Heart left ventricle (tissue), 16 donors: ENCODE measurements at places on chromosomes 7 and 10.

DNA sequence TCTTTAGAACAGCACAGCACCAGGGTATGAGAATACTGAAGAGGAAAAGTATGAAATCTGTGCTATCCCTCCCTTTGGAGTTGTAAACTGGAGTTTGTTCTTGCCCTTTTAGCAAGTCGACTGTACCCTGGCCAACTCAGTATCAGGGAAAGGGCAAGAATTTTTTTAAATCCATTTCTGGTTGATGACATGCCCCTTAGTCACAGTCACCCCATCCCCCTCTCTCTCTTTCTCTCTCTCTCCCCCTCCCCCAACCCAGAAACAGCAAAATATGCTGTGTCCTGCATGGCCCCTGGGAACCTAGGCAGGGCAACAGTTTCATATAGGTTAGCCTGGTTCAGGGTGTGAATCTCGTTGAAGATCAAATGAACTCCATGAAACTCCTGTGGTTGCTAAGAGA, 177.7 kb upstream of the ADO start:
- no peak for DNase-seq

GRCh38 chr7:46432708-46433107, 511.6 kb upstream of the IGFBP3 start:
- DNase-seq = no peak

GRCh38 chr7:101768280-101768679, 49.1 kb upstream of the CUX1 start:
- no peak for DNase-seq

DNA sequence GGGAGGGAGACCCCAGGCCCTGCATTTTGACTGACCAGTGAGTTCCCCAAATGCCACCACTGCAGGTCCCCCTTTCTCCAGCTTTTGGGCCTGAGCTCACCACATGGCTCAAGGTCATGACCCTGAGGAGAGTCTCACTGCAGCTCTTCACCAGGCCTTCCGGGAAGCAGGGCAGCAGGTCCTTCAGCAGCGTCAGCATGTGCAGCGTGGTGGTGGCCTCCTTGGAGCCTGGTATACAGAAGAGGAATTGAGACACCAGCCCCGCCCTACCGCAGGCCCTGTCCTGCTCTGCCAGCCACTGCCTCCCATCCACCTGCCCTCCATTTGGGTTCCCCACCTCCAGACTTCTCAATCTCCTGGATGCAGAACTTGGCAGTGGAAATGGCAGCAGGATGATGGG, 13.0 kb downstream of the RRP12 start:
- no peak for DNase-seq

DNA sequence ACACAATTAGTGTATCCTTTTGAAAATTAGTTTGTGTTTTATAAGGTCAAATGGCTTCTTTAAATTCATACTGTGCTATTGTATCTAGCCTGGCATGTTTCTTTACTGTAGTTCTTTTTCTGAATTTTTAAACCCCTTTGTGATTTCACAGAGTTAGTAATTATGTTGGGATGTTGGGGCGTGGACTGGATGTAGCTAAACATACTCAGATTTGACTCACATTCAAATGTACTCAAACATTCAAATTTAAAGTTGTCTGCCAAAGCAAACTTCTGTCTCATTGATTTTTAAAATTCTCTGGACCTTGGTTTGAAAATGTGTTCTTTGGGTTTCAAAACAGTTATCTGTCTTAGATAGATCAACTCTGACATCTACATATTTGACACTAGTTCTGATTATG, 7.2 kb upstream of the NRP1 start:
- no peak for DNase-seq

DNA sequence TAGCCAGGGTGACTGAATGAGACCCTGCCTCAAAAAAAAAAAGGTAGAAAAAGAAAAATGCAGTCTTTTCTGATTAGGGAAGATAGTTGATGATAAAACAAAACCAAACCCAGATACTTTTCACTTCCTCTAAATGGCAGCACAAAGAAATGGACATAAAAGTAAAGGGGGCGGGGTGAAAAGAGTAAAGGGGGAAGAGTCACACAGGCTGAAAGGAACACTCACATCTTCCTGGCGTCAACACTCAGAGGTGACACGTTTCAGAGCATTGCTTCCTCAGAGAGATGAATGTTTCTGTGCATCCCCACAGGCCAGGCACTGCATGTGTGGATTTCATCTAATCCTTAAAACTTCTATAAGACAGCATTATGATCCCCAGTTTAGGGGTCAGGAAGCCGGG, 81.2 kb downstream of the HIPK2 start:
- DNase-seq = no peak

DNA sequence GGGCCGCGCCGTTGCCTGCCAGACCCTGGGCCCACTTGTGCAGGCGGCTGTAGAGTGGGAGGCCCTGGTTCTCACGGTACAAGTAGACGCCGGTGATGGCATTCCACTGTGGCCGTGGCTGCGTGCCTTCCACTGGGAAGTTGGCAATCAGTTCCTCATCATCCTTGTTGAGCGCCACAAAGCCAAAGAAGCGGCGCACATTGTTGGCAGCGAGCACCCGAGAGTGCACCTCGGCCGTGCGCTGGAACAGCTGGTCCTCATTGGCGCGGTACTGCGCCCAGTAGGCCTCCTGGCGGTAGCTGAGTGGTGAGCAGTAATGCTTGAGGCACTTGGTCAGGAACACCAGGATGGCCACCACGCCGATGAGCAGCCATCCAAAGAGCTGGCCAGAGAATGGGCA, 5.0 kb downstream of the CALHM2 start:
- DNase-seq = no peak

GRCh38 chr10:50577681-50578350, 45.9 kb downstream of the SGMS1 start:
- DNase-seq = no peak

DNA sequence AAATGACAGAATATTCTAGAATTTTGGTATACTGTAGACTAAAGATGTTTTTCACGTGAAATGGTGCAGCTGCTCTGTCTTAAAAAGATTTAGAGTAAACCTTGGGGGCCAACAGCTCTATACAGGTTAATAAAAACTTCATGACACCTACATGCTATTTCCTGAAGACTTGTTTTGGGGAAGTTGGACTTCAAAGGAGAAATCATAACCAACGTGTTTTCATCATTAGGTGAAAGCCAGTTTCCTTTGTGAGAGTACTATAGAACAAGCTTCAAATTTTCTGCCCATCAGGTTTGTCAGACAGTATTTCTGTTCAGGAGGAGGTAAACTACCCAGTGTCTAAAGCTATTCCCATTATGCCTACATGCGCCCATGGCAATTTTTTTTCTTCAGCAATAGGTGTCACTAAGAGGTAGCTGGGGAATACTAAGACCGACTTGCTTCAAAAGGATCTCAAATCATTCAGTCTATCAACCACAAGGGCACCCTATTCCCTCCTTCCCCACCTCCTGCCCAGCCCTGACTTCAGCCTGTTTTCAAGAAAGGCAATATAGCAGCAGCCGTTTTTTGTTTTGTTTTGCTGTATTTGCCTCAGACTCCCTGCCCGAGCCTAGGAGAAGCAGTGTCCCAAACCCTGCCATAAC, 237.3 kb upstream of the SP8 start:
- DNase-seq = no peak

GRCh38 chr7:101880282-101881054, 63.0 kb downstream of the CUX1 start:
- DNase-seq = no peak

DNA sequence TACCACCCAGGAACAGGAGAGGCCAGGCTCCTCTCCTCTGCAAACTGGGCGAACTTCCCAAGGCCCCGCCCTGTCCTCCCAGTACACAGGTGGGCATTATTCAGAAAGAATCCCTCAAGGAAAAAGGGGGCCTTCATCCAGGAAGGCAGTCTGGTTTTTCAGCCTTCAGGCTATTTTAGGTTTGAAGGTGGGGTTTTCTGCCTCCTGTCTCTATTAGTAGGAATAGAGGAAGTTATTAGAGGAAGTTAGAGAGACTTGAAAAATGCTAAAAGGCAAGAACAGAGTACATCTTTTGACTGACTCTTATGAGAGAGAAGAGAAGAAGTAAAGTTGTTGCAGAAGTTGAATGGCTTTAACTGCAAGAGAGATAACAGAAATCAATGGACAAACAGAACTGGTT, 250.9 kb upstream of the SORCS1 start:
- DNase-seq = no peak

GRCh38 chr10:78960316-78960800, 108.4 kb upstream of the ZMIZ1 start:
- DNase-seq = peak; percentile 77

DNA sequence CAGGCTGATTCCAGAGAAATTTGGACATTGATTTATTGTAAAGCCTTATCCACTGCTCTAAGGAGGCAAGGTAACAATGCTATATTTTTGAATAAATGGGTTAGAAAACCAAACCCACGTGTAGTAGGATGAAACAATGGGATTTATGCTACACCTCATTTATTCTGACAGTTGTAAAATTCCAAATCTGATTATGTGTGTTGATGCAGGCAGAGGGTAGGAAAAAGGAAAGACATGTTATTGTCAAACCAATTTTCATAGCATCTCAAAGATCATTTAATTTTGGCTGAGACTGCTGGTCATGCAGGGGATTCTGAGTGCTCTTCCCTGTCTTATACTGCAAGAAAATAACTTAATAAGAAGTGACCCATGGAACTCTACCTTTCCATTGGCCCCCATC, 1219.9 kb upstream of the SORCS1 start:
- no peak for DNase-seq

GRCh38 chr10:60069311-60069710, 163.0 kb upstream of the CCDC6 start:
- no peak for DNase-seq

GRCh38 chr7:16114633-16115032, 306.7 kb downstream of the CRPPA start:
- no peak for DNase-seq

DNA sequence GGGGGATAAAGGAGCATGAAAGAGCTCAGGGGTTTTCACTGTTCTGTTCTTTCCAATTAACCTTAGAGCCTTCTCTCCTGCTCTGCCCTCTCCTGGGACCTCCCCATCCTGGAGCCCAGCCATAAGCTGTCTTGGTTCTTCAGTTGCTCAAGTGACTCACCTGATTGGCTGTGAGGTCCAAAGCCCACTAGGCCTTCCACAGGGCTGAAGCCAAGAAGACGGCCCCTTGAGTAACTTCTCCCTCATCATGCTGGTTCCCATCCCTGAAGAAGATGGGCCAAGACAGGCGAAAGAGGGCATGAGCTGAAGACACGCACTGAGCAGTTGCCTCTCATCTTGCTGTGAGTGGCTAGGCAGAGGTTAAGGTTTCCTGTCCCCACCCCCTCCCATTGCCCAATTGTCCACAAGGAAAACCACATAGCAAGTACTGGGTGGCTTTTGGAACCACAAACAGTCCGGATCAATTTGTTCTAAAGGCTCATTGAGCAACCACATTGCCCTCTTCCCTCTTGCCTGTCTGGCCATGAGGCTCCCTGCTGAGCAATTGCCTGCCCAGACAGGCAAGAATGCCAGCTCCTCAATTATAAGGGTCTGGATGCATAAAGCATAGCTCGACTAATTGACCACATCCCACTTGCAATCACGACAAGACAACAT, 43.9 kb upstream of the GPAM start:
- DNase-seq = no peak

GRCh38 chr10:17516376-17516775, 62.0 kb upstream of the ST8SIA6 start:
- no peak for DNase-seq

- no peak for DNase-seq
These were observed 43.4 kb downstream of the SHTN1 start for GRCh38 chr10:116961406-116962251.

GRCh38 chr7:135771961-135772638, 23.5 kb upstream of the FAM180A start:
- no peak for DNase-seq

DNA sequence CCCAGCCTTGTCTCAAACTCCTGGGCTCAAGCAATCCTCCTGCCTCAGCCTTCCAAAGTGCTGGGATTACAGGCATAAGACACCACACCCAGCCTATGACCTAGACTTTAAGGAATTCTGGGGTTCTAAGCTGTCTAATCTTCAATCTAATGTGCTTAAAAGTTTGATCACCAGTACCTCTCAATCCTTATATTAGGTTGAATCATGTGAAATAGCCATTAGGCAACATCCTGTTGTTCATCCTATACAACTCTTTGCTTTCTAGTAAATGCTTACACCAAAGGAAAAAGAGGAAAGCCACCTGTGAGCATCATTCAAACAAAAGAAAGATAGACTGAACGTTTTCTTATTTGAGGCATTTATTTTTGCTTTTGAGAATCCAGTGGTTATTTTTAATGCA, 56.0 kb downstream of the ATOH7 start:
- no peak for DNase-seq

DNA sequence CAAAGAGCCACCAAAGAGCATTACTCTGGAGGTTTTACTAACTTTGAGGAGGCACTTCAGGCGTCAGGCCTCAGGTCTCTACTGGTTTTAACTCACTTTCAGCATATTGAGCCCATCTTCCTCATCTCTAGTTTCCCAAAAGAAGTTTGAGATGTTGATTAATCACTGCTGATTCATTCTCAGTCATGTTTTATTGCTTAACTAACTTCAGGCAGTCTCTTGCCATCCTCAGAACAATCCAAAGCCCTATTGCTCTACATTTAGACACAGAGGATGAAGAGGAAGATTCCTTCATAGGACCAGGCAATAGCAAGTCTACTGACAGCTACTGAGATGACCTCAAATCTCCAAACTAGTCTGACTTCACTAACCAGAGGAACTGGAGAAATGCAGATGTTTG, 39.1 kb upstream of the BET1 start:
- DNase-seq = no peak

GRCh38 chr7:137981668-137982067, 20.2 kb downstream of the CREB3L2 start:
- no peak for DNase-seq

DNA sequence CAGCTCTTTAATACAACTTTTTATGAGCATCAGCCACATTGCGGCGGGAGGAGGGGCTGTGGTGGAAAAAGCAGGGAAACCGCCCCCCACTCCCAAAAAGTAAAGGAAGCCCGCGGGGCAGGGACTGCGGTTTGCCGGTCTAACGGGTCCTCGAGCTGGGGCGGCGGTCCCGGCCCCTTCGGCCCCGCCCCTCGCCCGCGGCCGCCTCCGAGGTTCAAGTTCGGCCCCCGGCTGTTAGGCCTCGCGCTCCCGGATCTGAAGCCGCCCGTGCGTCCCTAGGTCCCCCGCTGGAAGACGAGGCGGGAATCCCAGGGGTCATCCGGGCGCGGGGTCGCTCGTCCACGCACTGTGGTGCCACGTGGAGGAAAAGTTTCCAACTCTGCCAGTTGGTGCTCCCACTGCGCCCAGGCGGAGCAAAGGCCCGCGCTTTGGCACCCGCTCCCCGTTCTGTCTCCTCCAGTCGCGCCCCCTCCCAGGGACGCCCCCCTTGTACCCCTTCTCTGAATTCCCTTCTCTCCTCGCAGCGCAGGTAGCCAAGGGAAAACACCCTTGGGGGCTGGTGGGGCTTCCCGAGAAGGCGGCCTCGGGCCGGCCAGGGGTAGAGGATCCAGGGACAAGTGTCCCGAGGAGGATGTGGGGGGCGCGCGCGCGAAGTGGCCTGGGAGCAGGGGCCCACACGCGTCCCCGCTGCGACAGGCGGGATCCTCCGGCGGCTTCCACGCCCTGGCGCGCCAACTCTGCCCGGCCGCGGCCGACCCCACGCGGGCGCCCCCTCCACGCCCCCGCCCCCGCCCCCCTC, 798 bp upstream of the AUTS2 start:
- DNase-seq = peak; percentile 76

- DNase-seq = no peak
These were observed 181.7 kb downstream of the HERPUD2 start for GRCh38 chr7:35513195-35513594.
